CD4-positive, alpha-beta T cell (primary cell): ENCODE measurements at places on chromosomes 1 and 21. TPM values are rescaled to one million over a fixed set of nuclear protein-coding genes. Genes with fewer than 3 reads are reported as not detected.

Gene RSPO1
- total RNA-seq = not detected

Gene CYP2J2
- total RNA-seq = 0.33 TPM

Gene MPL
- not detected for total RNA-seq

GRCh38 chr1:7534061-7534825 lies 236.9 kb upstream of the VAMP3 start:
- no peaks in the 10 kb centered on the region for H3K4me1 ChIP-seq
- H3K36me3 ChIP-seq = no peaks in the 10 kb centered on the region
- no peaks in the 10 kb centered on the region for H3K27me3 ChIP-seq
- no peak for DNase-seq

Gene ITGB3BP
- total RNA-seq = 9.3 TPM

GRCh38 chr21:24823247-24823646 lies 784.0 kb downstream of the MRPL39 start:
- H3K36me3 ChIP-seq = no peaks in the 10 kb centered on the region
- H3K4me1 ChIP-seq = no peaks in the 10 kb centered on the region
- no peaks in the 10 kb centered on the region for H3K27me3 ChIP-seq
- H3K27ac ChIP-seq = no peak overlapping the region
- no peak for DNase-seq

DNA sequence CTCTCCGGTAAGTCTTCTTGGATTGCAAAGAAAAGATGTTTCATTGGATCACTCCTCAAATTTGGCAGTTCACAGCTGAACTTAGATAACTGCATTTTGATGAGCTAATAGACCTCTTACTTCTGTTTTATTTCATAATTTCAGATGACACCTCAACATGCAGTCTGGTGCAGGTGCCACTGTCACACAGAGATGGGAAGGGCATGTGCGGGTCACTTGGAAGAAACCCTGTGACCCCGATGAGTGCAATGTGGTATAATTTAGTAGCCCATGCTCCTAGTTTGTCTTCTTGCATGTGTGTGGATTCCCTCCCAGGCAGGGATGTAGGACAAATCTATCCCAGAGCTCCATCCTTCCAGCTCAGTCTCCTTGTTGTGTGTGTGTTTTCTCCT lies 481 bp upstream of the SLAMF1 start:
- H3K4me1 ChIP-seq = peaks cover 38% of the 10 kb centered on the region
- H3K27ac ChIP-seq = peak overlapping the region; percentile 68
- DNase-seq = no peak
- H3K36me3 ChIP-seq = peaks cover 5% of the 10 kb centered on the region
- peak overlapping the region; percentile 69 for H3K4me3 ChIP-seq

GRCh38 chr1:200954434-200954833 lies 59.7 kb downstream of the INAVA start:
- H3K27me3 ChIP-seq = no peaks in the 10 kb centered on the region
- H3K4me1 ChIP-seq = no peaks in the 10 kb centered on the region
- H3K36me3 ChIP-seq = no peaks in the 10 kb centered on the region
- no peak overlapping the region for H3K27ac ChIP-seq

- H3K27ac ChIP-seq = no peak overlapping the region
- no peak overlapping the region for H3K4me3 ChIP-seq
- no peak for DNase-seq
- no peaks in the 10 kb centered on the region for H3K4me1 ChIP-seq
Measured at GRCh38 chr1:181448461-181448860, 34.9 kb upstream of the CACNA1E start.

Gene SYT14
- total RNA-seq = not detected

- H3K27ac ChIP-seq = no peak overlapping the region
- no peak for DNase-seq
- H3K27me3 ChIP-seq = no peaks in the 10 kb centered on the region
- no peaks in the 10 kb centered on the region for H3K36me3 ChIP-seq
Measured at GRCh38 chr1:186854102-186854501, 25.4 kb downstream of the PLA2G4A start.

Gene SEMA4A
- total RNA-seq = 10.1 TPM

DNA sequence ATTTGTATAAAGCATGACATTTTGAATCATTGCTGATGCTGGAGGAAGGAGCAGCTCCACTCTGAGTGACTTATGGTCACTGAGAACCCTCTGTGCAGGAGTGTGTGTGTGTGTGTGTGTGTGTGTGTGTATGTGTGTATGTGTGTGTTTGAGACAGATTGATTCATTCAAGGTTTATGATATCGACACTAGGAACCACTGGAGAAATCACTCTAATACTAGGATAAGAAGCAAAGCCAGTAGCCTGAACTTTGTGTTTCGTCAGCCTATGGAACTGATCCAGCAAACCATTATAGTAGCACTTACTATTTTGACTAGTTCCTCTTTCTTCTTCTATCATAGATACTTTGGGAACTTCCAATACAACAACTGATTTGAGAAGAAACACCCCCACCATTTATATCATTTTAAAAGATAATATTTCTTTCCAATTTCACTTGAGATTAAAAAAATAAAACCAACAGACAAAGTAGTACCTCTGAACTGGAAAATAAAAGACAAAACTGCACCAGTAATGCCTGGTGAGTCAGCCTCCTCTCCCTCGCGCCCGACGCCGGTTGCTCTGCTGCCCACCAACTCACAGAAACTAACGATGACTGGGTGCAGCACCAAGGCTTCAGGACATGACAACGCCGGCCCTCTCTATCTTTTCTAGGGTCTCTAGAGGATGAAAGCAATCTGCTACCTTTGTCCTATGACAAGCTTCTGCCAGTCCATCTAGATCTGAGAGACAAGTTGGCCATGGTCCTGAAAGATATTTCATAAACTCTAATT lies 20.9 kb downstream of the SLAMF1 start:
- H3K27ac ChIP-seq = peak overlapping the region; percentile 44
- DNase-seq = no peak
- no peak overlapping the region for H3K4me3 ChIP-seq
- H3K27me3 ChIP-seq = no peaks in the 10 kb centered on the region
